ENCODE measurements at places on chromosomes 5 and 9.

- no peak for DNase-seq
These were observed 117.7 kb upstream of the NR3C1 start for GRCh38 chr5:143521141-143521540.

GRCh38 chr9:86324901-86325300 lies 29.3 kb downstream of the TUT7 start:
- no peak for DNase-seq

GRCh38 chr5:111743512-111743911 lies 13.5 kb downstream of the NREP start:
- no peak for DNase-seq

GRCh38 chr9:114205171-114206015 lies 50.1 kb downstream of the COL27A1 start:
- peak; percentile 80 for DNase-seq

- DNase-seq: no peak
These were observed 50.5 kb downstream of the RALGPS1 start for GRCh38 chr9:126965077-126965476.

DNA sequence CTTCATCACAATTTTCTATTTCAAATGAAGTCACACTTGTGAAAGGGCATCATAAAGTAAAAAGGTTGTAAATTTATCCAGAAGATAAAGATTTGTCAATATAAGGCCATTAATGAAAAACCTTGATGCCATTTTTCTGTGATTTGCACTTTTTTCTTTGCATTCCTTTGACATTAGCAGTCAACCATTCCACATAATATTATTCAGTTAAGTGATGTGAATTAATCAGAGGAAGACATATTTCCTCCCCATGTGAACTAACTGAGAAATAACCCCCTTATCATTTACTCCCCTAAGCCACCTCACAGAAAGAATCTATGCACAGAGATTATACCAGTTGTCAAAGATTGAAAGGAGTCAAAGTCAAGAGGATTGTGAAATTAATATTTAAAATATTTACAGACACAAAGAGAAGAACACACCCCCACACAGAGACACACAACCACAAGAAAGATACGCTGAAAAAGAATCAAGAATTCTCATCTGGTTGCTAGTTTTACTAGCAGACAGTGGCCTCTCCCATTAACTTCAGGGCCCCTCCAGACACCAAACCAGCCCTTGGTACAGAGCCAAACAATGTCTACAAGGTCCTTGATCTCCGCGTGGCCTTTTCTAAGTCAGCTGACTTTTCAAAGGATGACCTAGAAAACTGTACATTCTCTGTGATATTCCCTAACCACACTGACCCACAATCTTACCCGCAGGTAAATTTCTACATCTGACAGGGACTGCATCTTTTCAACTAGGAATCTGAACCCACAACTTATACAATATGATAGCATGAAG lies 29.5 kb downstream of the GNAQ start:
- DNase-seq: no peak

- no peak for DNase-seq
These were observed 167.0 kb downstream of the MED27 start for GRCh38 chr9:131912671-131913070.

- no peak for DNase-seq
These were observed 1.2 kb downstream of the EXOC3 start for GRCh38 chr5:444226-444625.

DNA sequence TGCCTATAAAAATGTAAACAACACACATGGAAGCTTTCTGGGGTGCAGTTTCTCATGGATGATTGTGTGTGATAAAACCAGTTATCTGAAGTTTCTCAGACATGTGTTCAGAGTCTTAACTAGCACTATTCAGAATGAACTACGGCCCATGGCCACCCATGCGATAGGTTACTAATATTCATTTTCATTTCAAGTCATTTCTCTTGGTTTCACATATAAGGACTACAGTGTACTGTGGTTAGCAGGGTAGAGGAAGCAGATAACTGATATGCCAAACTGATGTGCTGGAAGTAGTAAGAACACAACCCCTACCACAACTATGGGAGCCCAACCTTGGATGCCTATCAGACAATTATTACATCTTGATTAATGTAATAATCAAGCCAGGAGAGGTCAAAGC lies 372.1 kb downstream of the DTWD2 start:
- no peak for DNase-seq

GRCh38 chr5:63655043-63655442 lies 307.2 kb downstream of the HTR1A start:
- no peak for DNase-seq

DNA sequence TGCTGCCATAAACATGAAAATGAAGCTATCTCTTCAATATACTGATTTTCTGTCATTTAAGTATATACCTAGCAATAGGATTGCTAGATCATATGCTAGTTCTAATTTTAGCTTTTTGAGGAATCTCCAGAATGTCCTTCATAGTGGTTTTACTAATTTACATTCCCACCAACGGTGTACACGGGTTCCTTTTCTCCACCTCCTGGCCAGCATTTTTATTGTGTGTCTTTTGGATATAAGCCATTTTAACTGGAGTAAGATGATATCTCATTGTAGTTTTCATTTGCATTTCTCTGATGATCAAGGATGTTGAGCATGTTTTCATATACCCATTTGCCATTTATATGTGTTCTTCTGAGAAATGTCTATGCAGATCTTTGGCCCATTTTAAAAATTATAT lies 446.5 kb downstream of the GABRG2 start:
- DNase-seq: no peak

DNA sequence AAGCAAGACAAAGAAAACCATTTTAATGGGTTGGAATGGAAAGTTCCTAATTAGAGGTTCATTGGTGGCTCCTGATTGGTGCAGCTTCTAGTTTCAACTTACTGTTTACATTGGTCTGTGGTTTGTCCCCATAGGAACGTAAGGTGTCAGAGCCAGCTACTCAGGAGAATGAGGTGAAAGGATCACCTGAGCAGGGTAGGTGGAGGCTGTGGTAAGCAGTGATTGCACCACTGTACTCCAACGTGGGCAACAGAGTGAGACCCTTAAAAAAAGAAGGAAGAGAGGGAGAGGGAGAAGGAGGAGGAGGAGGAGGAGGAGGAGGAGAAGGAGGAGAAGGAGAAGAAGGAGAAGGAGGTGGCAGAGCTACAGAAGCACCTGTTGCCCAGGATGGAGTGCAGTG lies 30.4 kb downstream of the KCNIP1 start:
- no peak for DNase-seq

DNA sequence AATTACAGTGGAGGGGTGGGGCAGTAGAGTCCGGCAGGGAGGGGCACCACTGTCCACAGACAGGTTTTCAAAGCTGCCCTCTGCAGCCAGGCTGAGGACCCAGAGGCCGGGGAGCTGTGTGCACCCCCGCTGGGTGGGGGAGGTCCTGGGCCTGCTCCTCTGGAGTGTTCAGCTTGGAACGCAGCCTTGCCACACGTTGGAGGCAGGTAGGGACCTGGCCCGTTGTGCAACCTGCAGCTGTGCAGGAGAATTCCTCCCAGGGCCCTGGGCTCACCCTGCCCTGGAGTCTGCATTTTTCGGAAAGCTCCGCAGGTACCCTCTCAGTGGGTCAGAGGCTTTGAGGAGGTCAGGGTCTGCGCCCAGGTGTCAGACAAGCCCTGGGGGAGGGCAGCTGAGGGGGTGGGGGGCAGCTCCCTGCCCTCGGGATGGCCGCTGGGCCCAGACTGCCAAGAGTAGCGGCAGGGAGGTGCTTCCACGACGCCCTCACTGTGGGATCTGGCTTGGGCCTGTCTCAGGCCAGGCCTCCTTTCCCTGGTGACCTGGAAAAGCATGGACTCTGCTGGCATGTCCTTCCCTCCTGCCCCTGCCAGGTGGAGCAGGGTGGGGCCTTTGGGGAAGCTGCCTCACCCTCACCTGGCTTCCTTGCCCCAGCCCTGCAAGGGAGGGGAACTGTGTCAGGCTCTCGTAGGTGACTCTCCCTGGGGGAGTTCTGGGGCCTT lies 29.5 kb downstream of the RXRA start:
- DNase-seq: no peak

DNA sequence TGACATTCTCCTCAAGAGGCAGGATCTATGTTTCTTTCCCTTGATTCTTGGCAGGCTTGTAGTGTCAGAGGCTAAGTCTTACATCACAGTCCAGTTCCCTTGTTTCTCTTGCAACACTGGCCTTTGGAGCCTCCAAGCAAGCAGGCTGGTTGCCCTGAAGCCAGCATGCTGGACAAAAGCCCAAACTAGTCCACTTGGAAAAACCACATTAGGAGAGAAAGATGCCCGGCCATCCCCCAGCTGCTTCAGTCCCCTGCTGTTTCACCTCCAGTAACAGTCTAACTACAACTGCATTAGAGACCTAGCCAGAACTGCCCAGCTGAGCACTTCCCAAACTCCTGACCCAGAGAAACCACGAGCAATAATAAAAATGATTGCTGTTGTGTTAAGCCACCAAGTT lies 87.6 kb downstream of the ADAMTS6 start:
- DNase-seq: peak; percentile 71

GRCh38 chr5:38382898-38383297 lies 124.5 kb downstream of the EGFLAM start:
- DNase-seq: no peak

DNA sequence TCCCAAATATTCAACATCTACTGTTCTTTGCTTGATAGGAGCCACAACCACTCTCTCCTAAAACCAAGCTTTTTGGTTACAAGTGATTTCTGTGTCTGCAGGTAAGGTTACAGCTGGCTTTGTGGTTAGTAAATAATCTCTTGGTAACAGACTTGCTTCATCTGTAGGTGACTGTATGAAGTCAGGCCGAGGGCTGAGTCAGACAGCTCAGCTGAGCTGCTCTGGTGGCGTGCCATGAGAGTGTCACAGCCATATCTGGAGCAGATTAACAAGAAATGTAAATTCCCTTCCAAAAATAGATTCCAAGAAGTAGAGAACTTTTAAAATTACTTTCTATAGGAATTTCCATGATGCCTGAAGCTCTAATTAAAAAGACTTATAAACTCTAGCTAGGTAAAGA lies 23.7 kb upstream of the TAS2R1 start:
- peak; percentile 60 for DNase-seq

GRCh38 chr9:1738511-1739100 lies 276.5 kb upstream of the SMARCA2 start:
- DNase-seq: no peak

DNA sequence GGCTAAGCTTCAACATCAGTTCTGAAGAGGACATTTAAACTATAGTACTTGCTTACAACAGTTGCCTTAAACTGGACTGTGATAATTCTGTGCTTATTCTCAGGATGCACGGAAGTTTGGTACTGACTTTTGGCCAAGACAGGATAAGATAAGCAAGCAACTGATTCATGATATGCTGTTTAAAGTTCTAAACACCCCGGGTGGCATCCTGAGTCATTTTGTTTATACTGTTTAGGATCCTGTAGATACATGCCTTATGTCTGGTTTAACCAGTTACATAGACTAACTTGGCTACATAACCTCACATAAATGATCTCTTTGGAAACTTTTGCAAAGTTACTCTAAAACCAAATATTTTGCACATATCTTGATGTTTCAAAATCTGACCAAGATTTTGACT lies 95.9 kb downstream of the CDH9 start:
- no peak for DNase-seq

GRCh38 chr5:141878186-141878710 lies at the start of gene PCDH1:
PCDH1 (minus strand) TSS chr5:141878410; CDS start chr5:141878262, 148 bp downstream.
- DNase-seq: no peak

DNA sequence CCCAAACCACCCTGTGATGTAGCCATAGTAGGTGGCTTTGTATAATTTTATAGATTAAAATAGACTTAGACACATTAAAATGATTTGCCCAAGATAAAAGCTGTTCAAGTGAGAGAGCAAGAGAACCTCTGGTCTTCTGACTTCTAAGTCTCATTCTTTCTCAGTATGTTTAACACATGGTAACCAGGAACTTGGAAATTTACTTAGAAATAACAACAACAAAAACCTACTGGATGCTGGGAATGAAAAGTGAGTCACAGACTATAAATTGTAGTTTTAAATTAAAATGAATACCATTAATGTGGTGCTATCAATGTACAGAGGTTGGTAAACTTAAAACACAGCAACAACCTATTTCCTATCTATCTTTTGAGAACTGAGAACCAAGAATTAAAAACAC lies 30.4 kb downstream of the HMGCR start:
- no peak for DNase-seq

GRCh38 chr9:114397848-114398605 lies 10.2 kb upstream of the AKNA start:
- peak; percentile 97 for DNase-seq

DNA sequence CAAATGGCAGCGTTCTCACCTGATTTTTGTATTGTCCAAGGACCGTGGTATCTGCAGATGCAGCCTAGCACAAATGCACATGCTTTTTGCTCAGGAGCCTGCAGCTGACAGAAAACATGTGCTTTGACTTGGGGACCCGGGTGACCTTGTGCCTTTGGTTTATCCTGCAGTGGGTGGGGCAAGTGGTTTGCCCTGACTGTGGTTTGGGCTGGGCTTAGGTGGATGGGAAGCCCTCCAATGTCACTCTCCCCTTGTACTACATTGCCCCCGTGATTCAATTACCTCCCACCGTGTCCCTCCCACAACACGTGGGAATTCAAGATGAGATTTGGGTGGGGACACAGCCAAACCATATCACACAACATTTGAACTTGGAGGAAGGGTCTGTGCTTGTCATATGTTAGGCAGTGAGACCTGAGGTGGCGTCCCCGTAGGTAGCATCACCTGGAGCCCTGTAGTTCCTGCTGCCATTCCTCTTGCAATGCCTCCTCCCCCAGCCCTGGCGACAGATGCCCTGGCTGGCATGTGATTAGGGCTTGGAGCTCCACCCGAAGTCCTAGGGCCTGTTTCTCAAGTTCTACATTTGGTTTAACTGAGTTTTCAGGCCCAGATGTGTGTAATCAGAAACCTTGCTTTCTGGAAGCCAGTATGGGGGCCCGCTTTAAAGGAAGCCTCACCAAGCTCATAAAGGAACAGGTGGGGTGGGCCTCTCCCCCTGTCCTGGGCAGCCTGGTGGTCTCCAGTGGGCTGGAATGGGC lies 2.1 kb downstream of the ANKRD33B start:
- no peak for DNase-seq

- DNase-seq: no peak
These were observed 35.2 kb upstream of the PIK3R1 start for GRCh38 chr5:68180121-68181038.

GRCh38 chr5:125987677-125988255 lies 435.4 kb upstream of the GRAMD2B start:
- DNase-seq: no peak

- no peak for DNase-seq
These were observed 21.2 kb upstream of the MLANA start for GRCh38 chr9:5869315-5870019.

DNA sequence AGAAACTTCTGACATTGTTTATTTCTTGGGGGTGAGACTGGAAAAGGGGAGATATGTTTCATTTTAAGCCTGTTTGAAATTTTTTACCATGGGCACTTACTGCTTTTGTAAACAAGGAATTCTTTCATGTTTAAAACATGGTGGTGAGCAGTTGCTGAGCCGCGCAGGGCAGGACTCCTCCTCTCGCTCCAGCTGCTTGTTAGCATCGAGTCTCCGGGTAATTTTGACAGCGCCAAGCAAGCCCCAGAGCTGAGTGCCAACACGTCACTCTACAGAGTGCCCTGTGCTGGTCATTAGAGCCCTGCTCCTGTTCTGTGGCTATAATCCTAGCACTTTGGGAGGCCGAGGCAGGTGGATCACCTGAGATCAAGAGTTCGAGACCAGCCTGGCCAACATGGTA lies 116.5 kb upstream of the MSX2 start:
- DNase-seq: no peak

- DNase-seq: no peak
These were observed 50.8 kb downstream of the PTTG1 start for GRCh38 chr5:160472482-160472881.

- no peak for DNase-seq
These were observed 471.0 kb downstream of the KDM4C start for GRCh38 chr9:7228726-7229125.

GRCh38 chr5:80324912-80325311 lies 5.1 kb downstream of the SPZ1 start:
- no peak for DNase-seq

All from psoas muscle (tissue), 8 donors.